AG08396 (cell line): ENCODE measurements at places on chromosomes 12 and 14.

DNA sequence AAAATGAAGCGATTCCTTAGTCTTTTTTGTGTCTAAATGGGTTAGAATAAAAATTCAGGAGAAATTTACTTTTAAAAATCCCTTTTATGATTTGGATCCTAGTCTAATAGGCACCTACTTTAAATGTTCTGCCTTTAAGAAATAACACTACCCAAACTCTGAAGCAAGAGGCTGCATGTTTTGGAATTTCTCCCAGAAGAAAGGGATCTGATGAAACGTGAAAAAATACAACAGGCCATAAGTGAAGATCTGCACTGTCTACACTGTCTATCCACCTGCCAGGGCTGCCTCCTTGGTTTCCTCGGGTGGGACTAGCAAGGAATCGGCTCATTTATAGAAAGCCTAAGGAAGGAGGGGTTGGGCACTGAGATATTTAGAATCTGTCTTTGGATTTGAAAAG, 22.1 kb downstream of the ACVR1B start:
- DNase-seq: no peak

DNA sequence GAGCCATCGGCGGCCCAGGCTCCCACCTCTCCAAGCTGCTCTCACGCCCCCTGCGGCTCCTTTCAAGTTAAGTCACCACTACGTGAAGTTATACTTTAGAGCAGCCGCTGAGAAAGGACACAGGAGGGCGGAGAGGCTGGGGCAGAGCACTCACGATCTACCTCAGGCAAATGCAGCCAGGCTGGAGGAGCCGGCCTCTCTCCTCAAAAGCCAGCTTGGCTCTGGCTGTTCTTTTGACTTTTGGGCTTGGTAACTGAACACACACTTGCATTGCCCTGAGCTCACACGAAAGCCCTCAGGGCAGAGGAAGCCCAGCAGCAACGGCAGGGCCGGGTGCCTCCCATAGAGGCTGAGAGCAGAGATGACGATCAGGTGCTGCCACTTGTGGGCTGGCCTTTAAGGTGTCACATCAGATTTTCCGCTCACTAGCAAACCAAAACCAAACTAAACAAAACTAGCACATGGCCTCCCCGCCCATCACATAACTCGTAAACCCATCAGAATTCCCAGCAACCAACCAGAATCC, 75.2 kb downstream of the PITPNM2 start:
- DNase-seq: no peak

GRCh38 chr12:5489760-5490406, 58.0 kb downstream of the NTF3 start:
- DNase-seq: no peak

DNA sequence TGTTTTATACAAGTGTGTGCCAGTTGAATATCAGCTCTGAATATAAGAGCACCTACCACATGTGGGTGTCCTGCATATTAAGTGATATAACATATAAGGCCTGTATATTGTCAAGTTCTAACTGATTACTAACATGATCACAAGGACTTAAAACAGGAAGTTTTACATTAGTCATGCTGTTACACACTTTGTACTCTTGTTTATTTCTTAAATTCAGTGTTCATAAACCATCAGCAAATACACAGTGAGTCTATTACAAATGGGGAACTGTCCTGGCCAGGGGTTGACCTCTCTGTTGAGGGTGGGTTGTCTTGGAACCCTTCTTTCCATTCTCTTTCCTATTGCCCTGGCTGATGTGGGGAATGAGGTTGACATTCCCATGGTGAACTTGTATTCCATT, 19.1 kb downstream of the HELB start:
- DNase-seq: no peak

DNA sequence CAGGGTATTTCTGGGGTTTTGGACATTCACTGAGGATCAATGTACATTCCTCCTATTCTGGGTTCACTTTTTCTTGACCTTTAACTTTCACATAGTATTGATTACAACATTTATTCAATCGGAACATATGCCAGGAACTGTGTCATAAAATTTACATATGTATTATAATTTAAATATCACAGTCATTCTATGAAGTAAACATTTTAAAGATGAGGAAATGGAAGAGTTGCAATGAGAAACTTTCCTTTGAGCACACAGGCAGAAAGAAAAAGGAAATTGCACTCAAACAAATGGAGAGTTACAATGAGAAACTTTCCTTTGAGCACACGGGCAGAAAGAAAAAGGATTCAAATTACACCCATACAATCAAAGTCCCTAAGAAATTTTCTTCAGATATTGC, 3.1 kb downstream of the MUCL1 start:
- no peak for DNase-seq

DNA sequence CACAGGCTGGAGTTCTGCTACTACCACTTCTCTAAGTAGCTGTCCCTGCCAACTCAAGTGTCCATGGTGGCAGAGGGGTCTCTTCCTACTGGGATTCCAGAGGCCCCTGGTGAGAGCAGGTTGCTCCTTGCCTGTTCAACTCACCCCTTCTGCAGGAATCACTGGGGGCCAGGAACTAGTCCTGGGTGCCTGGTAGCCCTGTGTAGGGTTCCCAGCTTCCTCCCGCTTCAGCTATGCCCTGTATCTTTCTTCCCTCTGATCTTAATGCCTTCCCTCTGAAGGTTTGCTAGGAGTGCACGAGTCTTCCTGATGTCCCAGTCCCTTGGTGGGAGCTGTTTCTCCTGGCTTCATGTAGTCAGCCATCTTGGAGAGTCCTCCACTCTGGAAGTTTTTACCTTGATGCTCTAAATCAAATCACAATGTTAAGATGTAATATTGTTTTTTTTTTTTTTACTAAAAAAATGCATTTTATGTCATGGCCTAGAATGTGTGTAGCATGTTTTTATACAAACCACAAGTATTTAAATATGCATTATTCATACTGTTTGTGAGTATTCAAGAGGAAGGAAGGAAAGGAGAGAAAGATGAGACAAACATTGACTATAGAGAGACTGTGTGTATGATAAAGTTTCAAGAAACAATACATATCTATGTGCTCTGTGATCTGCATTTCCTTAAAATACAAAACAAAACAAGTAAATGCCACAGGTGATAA, 54.7 kb downstream of the FRS2 start:
- DNase-seq: no peak
